Lower lobe of right lung (tissue), 2 donors: ENCODE measurements at places on chromosomes 6 and 20. TPM values are rescaled to one million over a fixed set of nuclear protein-coding genes. Genes with fewer than 3 reads are reported as not detected.

The FUT9 gene
- not detected for total RNA-seq

The IPCEF1 gene
- 7.9 TPM for total RNA-seq

The FAXC gene
- total RNA-seq, result 4.3 TPM

The TDRD6 gene
- total RNA-seq, result 0.47 TPM

The HCRTR2 gene
- total RNA-seq, result not detected

The LY6G5C gene
- total RNA-seq, result 2.9 TPM
